ENCODE measurements at places on chromosomes 5 and 9.

GRCh38 chr5:127561254-127561653, 43.8 kb downstream of the PRRC1 start:
- DNase-seq: no peak

DNA sequence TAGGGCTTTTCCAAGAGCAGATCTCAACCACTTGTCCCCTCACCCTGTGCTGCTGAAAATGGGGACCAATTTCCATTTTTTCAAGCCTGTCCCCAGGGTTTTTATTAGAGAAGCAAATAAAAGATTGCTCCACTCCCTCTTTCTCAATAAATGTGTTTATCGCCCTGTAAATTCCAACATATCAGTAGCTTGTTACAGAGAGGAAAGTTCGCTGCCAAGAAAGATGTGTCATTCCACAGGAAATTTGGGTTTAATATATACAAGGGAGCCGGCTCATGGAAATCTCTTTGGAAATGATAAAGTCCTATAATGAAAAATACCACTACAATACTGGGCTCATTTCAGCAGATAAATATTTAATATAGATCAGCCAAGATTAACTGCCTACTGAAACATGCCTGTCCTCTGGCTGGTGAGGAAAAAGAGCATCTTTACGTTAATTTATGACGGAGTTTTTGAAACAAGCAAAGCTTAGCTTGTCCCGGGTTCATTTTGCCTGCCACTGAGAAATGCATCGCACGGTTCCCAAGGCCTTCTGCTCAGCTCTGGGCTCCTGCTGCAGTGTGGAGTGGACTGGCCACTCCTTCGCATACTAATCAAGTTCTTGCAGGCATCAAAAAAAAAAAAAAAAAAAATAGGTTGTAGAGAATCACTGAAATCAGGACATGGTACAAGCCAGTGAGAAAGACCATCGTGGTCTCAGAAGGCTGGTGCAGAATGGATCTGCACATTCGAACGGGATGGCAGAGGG, 84.5 kb downstream of the BRINP1 start:
- DNase-seq: no peak

- no peak for DNase-seq
These were observed 177.3 kb upstream of the FST start for GRCh38 chr5:53303105-53303504.

GRCh38 chr5:77937015-77937908, 161.1 kb upstream of the TBCA start:
- DNase-seq: no peak

GRCh38 chr9:727767-728166, 113.7 kb upstream of the DMRT1 start:
- no peak for DNase-seq
